ENCODE measurements at places on chromosomes 1 and 21.

GRCh38 chr1:22545141-22545540, 18.1 kb upstream of the EPHA8 start:
- no peak for DNase-seq

DNA sequence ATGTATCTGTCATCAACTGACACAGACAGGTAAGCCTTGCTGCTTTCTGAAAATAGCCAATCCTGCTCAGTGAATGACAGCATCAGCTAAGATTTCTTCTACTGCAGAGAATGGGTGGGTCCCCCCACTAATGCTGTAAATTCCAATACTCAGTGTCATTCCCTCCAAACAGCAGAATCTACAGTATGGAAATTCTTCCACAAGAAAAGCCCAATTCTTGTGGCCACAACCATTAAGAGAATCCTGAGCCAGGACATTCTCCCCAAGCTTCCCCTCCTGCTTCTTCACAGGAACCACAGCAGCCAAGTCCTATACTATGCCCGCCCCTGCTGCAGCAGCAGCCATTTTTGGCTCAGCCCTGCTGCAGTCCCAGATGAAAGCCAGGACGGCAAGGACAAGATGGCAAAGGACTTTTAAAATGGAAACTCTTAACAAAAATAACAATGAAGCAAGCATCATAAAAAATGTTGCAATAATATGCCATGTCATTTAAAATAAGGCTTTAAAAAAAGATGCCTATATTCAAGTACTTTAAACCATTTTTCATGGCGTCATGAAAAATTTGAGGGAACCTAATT, 26.8 kb downstream of the EIF4G3 start:
- no peak for DNase-seq

DNA sequence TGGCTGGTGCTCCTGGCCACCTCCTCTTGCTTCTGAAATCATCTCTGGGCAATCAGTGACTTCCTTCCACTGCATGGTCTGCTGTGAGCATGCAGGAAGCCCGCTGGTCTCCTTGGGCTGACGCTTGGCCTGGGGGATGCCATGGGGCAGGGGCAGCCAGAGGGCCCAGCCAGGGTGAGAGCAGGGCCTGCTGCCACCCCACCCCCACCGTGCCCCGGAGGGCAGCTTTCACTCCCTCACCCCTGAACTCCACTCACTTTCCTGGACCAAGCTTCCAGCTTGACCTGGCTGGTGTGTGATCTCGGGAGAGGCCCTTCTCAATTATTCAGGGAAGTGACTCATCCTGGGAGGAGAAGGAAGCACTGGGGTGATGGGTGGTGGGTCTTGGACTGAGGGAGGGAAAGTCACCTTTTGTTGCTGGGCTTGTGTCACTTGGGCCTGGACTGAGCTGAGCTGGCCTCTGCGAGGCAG, 270.2 kb upstream of the CSF3R start:
- no peak for DNase-seq

- DNase-seq = no peak
Observed at GRCh38 chr1:44642925-44643324, 31.4 kb downstream of the TMEM53 start.

DNA sequence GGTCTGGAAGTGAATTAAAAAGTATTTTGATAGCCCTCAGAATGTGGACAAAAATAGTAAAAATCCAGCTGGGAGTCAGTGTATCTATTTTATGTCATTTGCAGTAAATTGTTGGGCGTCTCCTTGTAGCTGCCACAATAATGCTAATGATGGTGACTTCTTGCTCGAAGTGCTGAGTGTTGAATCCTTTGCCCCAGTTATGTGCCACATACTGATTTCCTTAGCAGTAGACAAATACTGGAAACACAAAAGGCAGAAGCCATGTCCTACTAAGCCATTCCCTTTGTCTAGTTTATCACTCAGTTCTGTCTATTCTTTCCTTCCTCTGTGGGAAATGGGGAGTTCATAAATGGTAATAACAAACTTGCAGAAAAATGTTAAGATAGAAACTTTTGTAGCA, 70.7 kb upstream of the CXADR start:
- no peak for DNase-seq

- DNase-seq = no peak
Observed at GRCh38 chr21:27423038-27423437, 456.1 kb upstream of the ADAMTS5 start.

GRCh38 chr1:213492161-213493041, 441.4 kb downstream of the RPS6KC1 start:
- no peak for DNase-seq

DNA sequence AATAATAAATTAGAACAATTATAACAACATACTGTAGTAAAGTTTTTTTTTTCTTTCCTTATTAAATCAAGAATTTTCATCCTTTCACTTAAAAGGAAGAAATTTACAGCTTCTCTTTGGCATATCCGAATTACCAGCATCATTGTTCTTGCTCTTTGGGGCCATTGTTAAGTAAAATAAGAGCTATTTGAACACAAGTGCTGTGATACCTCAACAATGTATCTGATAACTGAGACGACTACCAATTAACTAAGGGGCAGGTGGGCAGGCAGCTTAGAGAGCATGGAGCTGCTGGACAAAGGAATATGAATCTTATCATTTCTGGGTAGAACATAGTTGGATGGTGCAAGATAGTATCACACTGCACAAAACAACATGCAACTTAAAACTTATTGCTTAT, 719.9 kb upstream of the TMPRSS15 start:
- DNase-seq = no peak

GRCh38 chr1:234845097-234845660, 235.2 kb upstream of the IRF2BP2 start:
- DNase-seq = no peak

DNA sequence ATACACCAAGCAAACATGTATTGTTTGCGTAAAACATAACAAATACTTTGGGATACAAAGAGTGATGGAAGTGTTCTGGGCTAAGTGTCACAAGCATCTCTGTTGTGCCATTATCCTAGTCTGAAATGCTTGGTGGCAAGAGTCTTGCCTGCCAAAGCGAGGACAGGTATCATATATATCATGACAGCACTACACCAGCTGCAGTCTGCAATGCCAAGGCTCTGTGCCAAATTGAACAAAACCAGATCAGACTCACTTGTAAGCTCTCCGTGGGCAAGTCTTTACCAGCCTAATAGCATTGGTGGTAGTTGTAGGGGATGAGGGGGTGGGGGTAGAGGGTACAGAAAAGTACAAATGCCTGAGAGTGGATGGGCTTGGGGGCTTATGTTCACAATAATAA, 119.2 kb downstream of the RWDD3 start:
- DNase-seq = no peak

GRCh38 chr1:66343569-66344325, 190.2 kb upstream of the SGIP1 start:
- DNase-seq = no peak

GRCh38 chr1:54199151-54199764, 572 bp downstream of the CYB5RL start:
- no peak for DNase-seq

DNA sequence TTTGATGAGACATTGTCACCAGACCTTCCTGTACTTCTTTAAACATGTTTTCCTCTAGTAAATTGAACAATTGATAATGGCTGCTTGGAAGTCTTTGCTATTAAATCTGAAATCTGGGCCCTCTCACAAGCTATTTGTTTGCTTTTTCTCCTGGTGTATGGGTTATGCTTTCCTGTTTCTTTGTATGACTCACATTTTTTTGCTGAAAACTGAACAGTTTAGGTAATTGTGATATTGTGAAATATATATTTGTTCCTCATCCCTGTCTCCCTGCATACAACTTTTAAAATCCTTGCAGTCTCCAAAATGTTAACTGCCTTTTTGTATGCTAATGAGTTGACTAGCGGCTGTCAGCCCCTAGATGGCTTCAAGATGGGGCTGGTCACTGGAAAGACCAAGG, 61.6 kb downstream of the MAP3K21 start:
- no peak for DNase-seq

GRCh38 chr1:13864760-13865159, 164.8 kb downstream of the PRDM2 start:
- no peak for DNase-seq

DNA sequence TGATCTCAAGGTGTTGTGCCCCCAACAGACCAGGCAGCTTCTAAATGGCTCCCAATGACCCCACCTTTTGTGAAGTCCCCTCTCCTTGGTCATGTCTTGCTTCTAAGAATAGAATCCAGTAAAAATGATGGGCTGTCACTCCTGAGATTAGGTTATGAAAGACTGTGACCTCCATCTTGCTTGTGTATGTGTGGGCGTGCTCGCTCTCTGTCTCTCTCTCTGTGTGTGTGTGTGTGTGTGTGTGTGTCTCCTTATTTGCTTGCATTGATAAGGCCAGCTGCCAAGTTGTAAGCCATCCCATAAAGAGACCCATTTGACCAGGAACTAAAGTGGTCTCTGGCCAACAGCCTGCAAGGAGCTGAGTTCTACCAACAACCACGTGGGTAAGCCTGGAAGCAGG, 22.9 kb upstream of the TMEM51 start:
- DNase-seq = no peak

GRCh38 chr1:178498896-178499675, 2.3 kb upstream of the CLEC20A start:
- DNase-seq = no peak

DNA sequence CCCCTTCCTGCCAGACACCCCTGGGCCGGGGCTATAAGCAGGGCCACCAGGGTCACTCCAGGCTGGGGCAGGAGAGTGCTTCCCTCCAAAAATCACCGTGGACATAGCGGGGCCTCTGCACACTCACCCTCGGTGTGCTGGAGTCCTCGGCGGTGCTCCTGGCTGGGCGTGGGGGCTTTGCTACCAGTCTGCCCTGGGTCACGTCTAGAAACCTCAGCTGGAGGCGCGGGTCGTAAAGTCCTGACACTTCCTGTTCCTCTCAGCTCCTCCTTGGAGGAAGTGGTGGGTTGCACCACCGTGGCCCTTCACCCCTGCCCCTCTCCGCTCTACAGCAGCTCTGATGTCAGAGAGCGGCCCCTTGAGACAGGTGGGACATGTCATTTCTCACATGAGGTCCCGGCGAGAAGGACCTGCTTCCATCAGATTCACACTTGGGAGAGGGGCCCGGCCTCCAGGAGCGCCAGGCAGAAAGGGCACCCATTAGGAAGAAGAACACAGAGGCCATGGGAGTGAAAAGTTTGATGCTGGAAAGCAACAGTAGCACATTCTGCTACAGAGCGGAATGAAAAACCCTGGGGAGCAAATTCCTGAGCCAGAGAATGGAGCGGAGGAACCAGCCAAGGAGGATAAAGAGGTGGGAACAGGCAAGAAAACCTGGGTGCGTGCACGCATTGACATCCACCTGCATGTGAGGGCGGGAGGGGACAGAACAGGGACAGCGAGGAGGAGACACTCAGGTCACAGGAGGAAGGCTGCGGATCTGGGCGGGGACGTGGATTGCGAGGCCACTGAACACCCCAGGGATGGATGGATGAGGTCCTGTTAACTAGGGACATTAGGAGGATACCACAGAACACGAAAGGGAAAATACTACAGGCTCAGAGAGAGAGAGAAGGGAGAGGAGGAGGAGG, at the start of gene ITGB2:
TSS of gene ITGB2 (minus strand) at position 206 of the 911 bp plus-strand sequence. CDS start 10,117 bp downstream, outside the sequence.
- no peak for DNase-seq

GRCh38 chr1:57489358-57490036, 65.6 kb upstream of the DAB1 start:
- no peak for DNase-seq

DNA sequence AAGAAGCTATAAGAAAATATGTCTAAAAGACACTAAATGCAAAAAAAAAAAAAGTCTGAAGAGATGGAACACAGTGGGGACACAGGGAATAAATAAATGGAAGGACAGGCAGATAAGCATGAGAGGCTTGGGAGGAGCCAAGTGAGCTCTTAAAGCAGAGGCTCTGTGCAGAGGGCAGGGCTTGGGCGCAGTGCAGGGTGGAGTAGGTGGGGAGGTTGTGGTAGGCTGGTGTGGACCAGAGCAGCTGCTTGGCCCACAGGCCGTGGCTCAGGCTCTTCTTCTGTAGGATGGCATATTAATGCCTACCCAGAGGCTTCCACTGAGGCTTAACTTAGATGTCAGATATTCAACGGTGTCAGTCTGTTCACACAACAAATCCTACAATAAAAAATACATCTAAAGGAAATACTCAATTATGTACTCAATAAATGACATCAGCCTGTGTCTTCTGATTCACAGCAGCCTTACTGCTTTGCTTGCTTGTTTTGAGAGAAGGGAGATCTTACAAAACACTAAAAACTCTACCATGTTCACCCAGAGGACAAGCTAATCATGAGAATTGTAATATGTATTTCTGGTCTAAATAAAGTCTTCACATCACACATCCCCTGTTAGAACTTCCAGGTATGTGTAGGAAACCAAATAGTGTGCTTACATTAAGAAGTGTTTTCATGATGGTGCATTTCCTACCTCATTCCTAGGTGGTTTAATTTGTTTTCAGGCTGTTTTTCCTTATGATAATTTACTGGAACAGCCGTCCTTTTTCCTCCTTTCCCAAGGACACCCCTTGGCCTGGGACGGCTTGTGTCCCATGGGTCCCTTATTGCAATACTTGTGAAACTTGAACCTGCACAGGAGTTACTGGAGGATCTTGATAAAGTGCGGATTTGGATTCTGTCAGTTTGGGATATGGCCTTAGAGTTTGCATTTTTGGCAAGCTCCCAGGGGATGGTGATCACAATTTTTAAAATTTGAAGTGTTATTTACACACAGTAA, 24.9 kb downstream of the DIP2A start:
- DNase-seq = no peak

DNA sequence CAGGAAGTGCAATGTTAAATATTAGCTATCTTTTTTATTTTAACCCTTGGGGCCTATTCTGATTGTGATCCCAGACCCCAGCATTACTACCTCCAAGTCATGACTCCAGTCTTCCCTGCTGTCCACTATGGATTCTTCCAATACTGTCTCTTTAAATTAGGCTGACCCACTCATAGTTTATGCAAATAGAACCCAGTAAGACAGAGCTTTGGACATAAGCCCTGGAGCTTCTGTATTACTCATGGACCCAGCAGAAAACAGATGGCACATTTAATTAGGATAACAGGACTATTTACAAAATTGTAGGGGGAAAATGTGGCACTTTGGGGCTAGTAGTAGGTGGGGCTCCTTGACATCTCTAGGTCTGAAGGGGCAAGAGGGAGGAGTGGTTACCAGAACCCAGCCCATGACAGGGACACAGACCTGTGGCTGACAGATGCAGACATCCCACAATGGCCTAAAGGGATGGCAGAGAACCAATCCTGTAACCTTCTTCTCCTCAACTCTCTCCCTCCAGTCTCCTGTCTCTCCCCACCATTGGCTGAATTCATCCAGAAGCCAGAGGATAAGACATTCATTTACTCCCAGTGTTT, 233.5 kb downstream of the OMA1 start:
- no peak for DNase-seq

DNA sequence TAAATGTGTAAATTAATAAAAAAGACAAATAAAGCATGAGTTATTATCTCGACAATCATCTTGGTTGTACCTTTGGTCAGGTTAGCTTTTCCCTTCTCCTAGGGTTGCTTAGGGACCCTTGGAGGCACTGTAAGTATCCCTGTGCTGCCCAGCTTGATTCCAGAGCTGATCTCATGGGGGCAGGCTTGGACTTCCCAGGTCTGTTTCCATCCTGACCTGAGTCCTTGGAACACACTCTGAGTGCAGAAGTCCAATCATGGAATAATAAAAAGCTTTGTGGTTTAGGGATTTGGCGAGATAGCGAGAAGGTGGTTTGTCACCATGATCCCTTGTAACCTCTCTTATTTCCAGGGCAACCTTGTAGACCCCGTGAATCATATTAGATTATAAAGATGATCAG, 18.7 kb upstream of the PAPPA2 start:
- no peak for DNase-seq
